ENCODE measurements at places on chromosomes 5 and 9.

- DNase-seq, result no peak
Measured at GRCh38 chr5:159053216-159053615, 46.5 kb downstream of the EBF1 start.

DNA sequence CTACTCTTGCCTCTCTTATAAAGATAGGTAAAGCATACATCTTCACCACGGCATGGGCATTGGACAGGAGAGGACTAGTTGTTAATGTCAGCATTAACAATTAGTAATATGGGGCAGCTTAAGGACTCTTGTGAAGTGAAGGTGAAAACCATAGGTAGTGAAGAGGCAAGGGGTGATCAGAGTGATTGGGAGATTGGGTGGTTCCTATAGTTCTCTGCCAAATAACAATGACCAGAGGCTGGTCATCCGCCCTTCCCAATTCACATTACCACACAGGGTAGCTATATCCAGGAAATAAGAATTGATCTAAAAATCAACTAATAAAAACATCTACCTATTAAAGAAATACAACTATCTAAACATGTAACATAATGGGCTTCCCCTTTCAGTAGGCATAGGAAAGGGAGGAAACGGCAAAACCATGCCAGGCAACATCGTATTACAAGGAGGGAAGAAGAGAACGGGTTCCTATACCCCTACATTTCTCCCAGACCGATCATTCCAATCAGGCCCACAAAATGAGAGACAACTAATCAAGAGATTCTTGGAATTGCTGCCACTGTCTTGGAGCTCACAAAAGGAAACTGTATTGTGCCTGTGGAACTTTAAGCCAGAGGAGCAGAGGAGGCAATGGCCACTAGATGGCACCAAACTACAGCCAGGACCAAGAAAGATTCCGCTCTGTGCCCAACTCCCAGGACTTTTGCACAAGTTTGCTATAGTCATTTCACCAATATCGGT, 121.6 kb downstream of the FBXL17 start:
- peak; percentile 86 for DNase-seq

- DNase-seq, result peak; percentile 63
Measured at GRCh38 chr9:105385381-105385985, 62.4 kb upstream of the FSD1L start.

DNA sequence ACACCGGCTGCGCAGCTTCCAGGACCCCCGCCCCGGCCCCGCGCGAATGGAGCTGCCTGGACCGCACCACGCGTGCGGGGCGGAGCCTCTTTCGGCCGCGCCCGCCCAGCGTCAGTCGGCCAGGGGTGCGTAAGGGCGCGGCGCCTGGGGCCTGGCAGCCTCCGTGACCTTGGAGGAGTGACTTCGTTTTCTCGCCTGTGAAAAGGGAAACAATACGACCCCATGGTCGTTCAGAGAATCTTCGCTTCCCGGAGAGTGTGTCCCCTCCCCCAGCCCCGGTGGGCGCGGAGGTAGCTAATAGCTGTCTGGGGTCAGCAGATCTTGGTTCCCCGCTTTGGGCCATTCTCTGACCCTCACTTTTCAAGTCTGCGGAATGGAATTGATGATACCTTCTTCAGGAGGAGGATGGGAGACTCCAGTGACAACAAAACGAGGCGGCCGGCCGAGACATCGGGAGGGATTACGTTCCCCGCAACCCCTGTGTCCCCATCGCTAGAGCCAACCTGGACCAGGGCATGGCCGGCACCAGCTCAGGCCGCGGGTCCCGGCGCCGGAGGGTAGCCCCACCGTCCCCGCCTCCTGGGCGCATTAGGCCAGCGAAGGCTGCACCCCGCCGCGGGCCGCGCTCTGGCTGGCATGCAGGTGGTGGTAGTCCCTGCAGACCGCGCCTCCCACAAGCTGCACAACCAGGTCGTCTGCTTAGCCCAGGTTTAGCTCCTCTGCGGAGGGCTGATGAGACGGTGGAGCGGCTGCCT, 5.5 kb upstream of the CDHR2 start:
- peak; percentile 80 for DNase-seq

GRCh38 chr5:60538955-60539866, 160.8 kb downstream of the DEPDC1B start:
- DNase-seq, result no peak

All from KBM-7 (cell line).